ENCODE measurements at places on chromosomes 5 and 9.

DNA sequence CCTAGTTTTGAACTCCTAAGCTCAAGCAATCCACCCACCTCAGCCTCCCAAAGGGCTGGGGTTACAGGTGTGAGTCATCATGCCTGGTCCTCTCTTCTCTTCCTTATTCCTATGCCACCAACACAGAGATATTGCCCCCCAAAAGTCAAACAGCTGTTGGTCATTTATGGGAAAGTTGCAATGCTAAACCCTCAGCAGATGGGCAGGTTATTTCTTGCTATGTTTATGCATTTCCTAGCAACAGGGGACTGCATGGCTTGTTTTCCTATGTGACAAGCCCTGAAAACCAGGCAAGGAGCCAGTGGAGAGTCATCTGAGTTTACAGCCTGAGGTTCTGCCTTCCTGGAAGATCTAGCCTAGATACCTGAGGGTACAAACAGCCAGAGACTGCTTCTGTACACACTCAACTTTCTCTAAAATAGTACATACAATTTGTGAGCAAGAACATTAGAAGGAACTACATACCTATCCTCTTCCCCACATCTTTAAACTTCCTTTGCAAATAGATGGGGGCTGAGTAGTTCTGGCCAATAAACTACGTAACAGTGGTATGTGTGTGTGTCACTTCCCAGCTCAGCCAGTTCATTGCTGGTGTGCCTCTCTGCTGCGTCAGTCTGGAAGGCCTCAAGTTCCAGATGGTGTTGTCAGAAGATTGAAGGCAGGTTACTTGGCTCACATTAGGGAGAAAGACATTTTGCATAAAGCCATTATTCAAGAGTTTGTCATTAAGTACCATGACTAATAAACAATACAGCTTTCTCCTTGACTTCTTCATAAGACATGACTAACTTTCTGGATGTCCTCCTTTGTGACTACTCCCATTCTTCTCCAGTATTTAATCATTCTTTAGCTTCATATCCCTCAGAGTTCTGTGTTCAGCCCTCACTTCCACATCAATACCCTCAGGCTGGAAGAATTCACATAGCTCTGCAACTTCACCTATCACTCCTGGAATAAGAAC, 65.3 kb downstream of the CSNK1A1 start:
- peak; percentile 100 for DNase-seq

GRCh38 chr9:17578911-17579793, at the start of gene SH3GL2:
TSS of gene SH3GL2 (plus strand) at chr9:17579066.
- peak; percentile 10 for DNase-seq

DNA sequence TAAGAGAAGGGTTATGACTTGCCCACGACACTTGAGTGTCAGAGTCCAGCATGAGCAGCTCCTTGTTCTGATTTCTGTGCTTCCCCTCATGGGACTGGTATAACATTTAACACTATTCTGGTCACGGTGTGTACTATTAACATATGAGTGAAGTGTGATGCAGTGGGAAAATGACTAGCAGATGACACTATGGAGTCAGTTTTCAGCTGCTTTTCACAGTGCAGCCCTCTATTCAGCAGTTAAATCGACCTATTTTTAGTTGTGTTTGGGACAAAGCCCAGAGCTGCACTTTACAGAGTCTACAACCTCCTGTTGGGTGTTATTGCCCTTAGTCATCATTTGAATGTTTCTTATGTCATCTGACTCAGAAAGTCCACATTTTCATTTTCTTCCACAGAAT, 59.1 kb downstream of the CHSY3 start:
- DNase-seq = peak; percentile 76

GRCh38 chr5:159864885-159865691, 51.2 kb upstream of the ADRA1B start:
- peak; percentile 81 for DNase-seq

GRCh38 chr9:98429613-98430012, 174.2 kb upstream of the TBC1D2 start:
- DNase-seq = peak; percentile 70

GRCh38 chr9:108551030-108551841, 304.6 kb downstream of the ACTL7B start:
- DNase-seq = peak; percentile 98

DNA sequence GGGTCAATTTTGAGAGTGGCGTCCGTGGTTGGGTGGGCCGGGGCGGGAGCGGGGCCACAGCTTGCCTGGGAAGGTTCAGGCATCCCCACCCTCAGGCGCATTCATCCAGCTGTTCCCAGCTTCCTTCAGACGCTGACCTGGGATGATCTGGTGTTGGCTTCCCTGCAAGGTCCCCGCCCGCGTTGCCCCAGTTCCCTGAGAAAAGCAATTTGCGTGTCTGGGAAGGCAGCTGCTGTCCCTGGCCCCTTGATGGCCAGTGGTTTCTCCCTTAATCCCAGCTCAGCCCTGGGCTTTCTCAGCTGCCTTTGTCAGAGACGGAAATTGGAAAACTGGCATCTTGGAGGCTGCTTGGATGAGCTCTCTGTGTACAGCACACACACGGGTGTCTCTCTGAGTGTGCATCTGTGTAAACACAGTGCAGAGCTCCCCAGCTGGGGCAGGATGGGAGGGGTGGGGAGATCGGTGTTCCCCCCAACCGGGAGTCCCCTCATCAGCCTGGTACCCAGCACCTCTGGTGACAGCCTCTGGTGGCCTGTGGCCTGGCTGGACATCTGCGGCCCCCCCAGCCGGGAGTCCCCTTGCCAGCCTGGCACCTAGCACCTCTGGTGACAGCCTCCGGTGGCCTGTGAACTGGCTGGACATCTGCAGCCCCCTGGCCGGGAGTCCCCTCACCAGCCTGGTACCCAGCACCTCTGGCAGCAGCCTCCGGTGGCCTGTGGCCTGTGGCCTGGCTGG, 94.0 kb downstream of the COL5A1 start:
- DNase-seq = no peak

GRCh38 chr5:137078171-137078665, 420.9 kb downstream of the SPOCK1 start:
- DNase-seq = peak; percentile 86

DNA sequence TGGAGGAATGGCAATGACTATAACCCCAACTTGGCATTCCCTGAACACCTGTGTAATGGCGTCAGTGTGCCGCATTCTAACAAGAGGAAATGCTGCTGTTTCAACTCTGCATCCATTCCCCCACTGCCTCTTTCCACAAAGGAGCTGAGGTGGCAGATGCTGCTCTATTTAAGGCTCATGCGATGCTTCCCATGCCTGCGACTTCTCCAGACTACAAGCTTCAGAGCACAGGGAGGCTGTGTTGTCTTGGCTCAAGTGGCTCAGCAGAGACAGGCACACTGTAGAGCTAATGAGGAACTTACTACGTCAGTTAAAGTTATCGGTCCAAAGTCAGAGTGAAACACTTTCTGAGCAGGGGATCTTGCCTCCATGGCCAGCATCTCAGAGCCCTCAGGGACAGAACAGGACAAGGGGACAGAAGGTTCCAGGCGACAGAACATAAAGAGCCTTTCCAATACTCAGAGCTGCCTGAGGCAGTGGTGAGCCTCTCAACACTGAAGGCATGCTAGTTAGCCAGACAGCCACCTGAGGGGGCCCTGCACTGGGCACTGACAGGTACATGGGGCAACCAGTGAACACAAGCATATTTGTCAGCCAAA, 21.8 kb downstream of the TNIP1 start:
- DNase-seq = peak; percentile 74

GRCh38 chr5:131563434-131564228, 71.4 kb downstream of the RAPGEF6 start:
- no peak for DNase-seq
